ENCODE measurements at places on chromosomes 2 and 18.

- DNase-seq, result no peak
These were observed 33.4 kb downstream of the XRCC5 start for GRCh38 chr2:216142540-216142939.

GRCh38 chr2:70546376-70546775, 7.2 kb downstream of the TGFA start:
- no peak for DNase-seq

- no peak for DNase-seq
These were observed 46.8 kb upstream of the RNU4ATAC start for GRCh38 chr2:121483846-121484245.

GRCh38 chr18:39840406-39840805, 2114.6 kb upstream of the PIK3C3 start:
- no peak for DNase-seq

DNA sequence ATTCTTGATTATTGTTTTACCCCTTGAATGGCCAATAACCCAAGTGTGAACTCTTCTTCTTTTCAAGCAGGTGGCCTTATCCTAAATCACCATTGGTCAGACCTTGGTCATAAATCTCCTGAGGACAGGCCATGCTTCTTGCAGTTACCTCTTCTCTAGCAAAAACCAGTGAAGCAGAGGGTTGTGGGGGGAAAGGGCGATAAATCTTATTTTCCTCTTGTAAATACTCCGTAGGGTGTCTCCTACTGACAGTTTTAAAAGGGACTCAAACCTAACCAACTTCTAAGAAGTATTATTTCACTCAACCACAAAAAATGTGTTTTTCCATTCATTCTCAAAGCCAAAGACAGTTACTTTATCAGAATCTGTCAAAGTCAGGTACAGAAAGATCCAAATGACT, 168.1 kb upstream of the RMP24 start:
- no peak for DNase-seq

GRCh38 chr2:233013027-233013461, at the start of gene NGEF:
Gene NGEF, minus strand, starts transcription at chr2:233013256. Its CDS starts 38,366 bp downstream, at chr2:232974890.
- no peak for DNase-seq

- no peak for DNase-seq
These were observed 81.5 kb upstream of the CD226 start for GRCh38 chr18:70029163-70029562.

- DNase-seq, result no peak
These were observed 156.0 kb downstream of the RIT2 start for GRCh38 chr18:42959528-42959927.

DNA sequence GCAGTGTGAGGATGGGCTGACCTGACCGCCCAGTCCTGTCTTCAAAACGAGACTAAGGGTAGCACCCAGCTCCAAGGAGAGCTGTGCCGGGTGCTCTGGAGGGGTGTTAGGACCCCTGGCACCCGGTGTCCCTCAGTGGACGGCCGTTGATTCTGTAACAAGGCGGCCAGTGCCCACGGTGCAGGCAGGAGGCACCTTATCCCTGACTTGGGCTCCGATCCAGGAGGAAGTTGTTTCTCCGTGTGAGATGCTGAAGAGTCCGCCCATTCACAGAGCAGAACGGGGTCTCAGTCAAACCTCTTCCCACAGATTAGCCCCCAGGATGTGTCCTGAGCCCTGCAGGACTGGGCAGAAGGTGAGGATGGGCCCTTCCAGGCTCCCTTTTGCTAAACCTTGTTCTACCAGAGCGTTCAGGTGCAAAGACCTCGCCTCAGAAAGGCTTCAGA, 123.0 kb downstream of the NFATC1 start:
- peak; percentile 17 for DNase-seq

DNA sequence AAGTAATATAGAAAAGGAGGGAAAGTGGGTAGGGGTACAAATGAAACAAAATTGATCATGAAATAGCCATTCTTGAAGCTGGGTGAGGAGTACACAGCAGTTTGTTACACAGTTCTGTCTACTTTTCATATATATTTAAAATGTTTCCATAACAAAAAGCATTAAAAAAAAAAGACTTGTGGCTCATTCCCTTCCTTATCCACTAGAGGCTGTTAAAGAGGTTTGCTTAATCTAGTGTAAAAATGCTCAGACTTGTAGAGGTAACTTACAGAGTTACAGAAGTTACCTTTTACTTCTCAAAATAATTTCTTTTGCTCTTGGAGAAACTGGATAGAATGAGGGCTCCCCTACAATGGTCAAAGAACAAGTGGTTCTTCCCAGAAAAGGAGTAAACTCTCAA, 8.1 kb upstream of the WIPF1 start:
- DNase-seq, result no peak

DNA sequence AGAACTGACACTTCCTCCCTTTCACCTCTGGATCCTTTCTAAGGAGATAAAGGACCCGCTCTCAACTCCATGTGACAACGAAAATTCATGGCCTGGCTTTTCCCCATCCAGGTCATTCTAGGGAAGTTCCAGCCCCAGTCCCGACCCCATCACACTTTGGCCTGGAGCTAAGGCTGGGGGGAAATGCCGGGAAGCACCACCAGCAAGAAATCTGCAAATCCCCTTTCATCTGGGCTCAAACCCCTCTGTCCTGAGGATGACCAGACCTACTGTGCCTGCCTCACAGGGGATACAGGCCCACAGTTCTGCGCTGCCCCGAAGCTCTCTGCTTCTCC, 1.3 kb downstream of the SIX2 start:
- DNase-seq, result no peak

GRCh38 chr2:60586081-60586480, 32.6 kb upstream of the BCL11A start:
- no peak for DNase-seq

GRCh38 chr2:13050764-13051163, 334.0 kb downstream of the TRIB2 start:
- DNase-seq, result no peak

GRCh38 chr2:167057446-167057845, 169.2 kb downstream of the XIRP2 start:
- no peak for DNase-seq

- no peak for DNase-seq
These were observed 74.7 kb downstream of the EIPR1 start for GRCh38 chr2:3302751-3303582.

DNA sequence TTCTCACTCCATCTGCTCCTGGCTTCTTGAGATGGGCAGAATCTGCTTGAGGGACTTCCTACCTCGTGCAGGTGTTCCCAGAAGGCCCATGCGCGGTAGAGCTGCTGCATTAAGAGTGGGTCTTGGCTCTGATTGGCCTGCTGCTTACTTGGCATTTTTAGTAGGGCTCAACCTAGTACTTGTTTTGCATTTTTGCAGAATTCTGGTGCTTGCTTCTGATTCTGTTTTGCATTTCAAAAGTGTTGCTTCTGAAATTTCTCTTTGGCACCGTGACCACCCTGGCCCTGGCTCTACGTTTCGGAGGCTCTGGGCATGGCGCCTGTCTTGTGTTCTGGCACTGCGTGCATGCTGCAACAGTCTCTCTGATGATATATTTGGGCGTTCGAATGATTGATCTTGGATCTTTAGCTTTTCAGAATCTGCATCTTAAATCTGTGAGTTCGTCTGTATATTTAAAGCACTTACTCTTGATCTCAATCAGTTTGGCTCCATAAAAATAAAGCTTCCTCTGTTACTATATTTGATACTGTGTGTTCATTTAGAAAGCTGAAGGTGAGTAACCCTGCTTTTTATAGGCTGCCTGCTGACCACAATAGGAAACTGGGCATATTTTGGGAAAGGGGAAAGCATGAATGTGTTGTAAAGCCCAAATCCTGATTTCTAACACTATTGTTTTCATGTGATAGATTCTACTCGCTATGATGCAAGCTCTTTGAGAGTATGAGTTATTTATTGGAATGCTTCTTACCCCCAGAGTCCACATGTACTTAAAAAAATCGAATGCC, 22.2 kb downstream of the EFR3B start:
- no peak for DNase-seq

- no peak for DNase-seq
These were observed 200.6 kb downstream of the ZBTB7C start for GRCh38 chr18:48208432-48209140.

DNA sequence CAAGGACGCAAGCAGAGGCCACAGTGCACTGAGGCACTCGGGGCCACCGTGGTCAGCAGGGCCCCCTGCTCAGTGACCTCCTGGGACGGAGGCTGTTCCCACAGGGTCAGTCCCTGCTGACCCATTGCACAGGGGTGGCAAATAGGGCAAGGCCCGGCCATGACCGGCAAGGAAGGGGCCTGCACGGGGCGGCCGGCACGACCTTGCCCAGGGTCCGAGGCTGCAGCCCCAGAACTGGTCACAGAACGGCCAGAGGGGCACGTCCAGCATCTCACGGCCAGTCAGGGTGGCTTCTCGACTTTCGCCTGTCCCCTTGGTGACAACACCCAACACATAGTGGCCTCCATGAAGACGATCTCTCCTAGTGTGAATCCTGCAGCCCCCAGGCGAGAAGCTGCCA, 27.6 kb upstream of the OTOS start:
- no peak for DNase-seq

GRCh38 chr18:30280861-30281470, 761.6 kb downstream of the DSC3 start:
- DNase-seq, result no peak

DNA sequence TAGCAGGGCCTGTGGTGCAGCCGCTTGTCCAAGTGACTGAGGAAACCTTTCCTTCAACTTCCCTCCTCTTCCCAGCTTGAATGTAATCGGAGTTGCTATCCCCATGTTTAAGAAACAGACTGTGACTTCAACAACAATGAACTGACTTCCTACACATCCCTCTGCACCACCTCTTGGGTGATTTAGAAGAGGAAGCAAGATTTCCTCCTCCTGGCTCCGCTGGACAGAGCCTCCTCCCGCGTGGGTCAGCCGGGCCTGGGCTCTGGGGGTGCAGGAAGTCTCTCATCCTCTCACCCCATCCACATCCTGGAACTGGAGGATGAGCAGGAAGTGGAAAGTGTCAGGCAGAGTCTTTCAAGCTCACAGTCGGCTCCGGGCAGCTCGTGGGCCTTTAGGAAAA, 84.3 kb downstream of the GATA6 start:
- no peak for DNase-seq

GRCh38 chr2:177501186-177501585, 108.6 kb downstream of the AGPS start:
- no peak for DNase-seq

DNA sequence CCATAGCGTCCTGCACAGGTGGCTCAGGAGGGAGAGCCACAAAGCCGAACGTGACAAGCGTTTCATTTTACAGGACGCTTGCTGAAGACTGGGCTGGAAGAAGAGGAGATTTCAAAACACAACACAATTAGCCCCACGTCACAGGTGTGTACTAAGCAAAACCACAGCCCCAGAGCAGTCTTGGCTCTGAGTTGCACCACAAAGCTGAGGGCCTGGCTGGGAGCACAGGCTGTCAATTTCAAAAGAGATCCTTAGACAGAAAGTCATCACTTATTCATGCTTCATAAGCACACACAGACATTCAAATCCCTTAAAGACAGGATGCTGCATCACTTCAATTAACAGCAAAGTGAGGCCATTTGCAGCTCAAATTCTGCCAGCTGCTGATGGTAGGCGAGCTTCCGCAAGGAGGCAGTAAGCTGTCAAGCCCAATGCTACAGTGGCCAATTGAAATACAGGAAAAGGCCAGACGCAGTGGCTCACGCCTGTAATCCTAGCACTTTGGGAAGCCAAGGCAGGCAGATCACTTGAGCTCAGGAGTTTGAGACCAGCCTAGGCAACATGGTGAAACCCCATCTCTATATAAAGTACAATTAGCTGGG, 79.6 kb downstream of the SKA1 start:
- no peak for DNase-seq

DNA sequence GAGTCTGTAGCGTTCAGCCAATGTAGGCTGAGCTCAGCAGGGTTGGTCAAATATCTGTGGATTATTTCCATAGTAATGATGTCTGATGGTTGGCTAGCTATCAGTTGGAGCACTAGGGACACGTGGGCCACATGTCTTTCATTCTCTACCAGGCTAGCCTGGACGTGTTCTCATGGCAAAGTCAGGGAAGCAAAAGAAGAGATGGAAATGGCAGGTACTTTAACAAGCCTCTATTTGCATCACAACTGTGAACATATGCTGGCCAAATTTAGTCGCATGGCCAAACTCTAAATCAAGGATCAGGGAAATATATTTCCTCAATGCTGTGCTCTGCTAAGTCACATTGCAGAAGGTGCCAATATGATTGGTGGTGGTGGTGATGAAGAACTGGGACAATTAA, 371.6 kb upstream of the CHST9 start:
- DNase-seq, result no peak

- DNase-seq, result no peak
These were observed 210.5 kb downstream of the ERBB4 start for GRCh38 chr2:212328136-212328535.

- no peak for DNase-seq
These were observed 229.1 kb upstream of the FN1 start for GRCh38 chr2:215664847-215665525.
